ENCODE measurements at places on chromosomes 7 and 10. TPM values are rescaled to one million over a fixed set of nuclear protein-coding genes. Genes with fewer than 3 reads are reported as not detected.

SLC26A5 gene
- polyA plus RNA-seq, result 0.07 TPM

TRPV6 gene
- polyA plus RNA-seq, result 1.1 TPM

MACC1 gene
- polyA plus RNA-seq, result 0.84 TPM

MMP21 gene
- polyA plus RNA-seq, result 0.18 TPM

MRLN gene
- 2.0 TPM for polyA plus RNA-seq

CYP26C1 gene
- polyA plus RNA-seq, result 0.11 TPM

LAMTOR4 gene
- 448 TPM for polyA plus RNA-seq

ADIRF gene
- 196 TPM for polyA plus RNA-seq

SEMA3E gene
- 1.8 TPM for polyA plus RNA-seq

ITGA8 gene
- 2.8 TPM for polyA plus RNA-seq

DCLRE1C gene
- 9.5 TPM for polyA plus RNA-seq

TMEM213 gene
- 0.25 TPM for polyA plus RNA-seq

FAM25C gene
- polyA plus RNA-seq, result not detected

CALHM1 gene
- 0.05 TPM for polyA plus RNA-seq

Measured in thymus (tissue), 14 donors.